ENCODE measurements at places on chromosomes 4 and X.

GRCh38 chr4:77593101-77593500 is 12.5 kb upstream of the CXCL13 start:
- no peak for DNase-seq

DNA sequence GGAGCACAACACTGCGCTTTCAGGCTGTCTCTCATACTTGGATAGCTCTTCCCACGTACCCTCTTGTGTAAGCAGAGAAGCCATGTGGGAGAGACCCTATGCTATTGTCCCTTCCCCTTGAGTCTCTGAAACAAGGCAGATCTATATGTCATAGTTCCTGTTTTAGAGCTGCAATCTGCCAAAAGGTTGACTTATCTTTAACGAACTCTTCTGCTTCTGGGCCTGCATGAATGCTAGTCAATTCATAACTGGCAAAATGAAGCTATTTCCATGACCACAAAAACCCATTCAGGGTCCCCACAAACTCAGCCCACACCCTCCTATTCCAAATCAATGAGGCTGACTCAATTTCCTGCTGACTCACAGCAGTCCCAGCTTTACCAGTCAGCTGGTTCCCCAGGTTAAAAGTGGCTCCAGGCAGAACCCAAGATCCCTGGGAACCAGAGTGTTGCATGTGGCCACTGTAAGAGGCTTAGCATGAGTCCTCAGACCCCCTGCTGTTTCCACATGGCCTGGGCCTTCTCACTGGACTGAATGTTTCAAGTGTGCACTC is 25.3 kb upstream of the SOD3 start:
- DNase-seq: peak; percentile 76

DNA sequence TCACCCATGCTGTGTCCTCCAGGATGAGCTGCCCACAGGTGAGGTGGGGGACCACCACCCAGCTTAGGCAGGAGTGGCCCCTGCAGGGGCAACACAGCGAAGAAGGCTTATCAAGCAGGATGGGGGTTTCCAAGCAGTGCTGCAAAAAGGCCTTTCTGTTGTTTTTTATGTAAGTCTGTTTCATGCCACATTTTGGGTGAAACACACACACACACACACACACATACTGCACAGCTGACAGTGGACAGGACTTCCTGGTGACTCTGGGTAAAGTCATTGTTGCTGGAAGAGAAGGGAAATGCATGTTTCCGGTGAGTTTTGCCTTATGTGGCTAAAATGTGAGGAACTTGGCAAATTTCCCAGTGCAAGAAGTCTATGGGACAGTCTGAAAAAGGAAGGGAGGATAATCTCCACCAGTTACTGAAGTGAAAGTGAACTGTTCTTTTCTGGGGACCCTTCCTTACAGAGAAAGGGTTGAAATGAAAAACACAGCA is 119.2 kb downstream of the IRF2 start:
- DNase-seq: peak; percentile 89

GRCh38 chr4:83010111-83010521 is 507 bp downstream of the LIN54 start:
- DNase-seq: peak; percentile 7

DNA sequence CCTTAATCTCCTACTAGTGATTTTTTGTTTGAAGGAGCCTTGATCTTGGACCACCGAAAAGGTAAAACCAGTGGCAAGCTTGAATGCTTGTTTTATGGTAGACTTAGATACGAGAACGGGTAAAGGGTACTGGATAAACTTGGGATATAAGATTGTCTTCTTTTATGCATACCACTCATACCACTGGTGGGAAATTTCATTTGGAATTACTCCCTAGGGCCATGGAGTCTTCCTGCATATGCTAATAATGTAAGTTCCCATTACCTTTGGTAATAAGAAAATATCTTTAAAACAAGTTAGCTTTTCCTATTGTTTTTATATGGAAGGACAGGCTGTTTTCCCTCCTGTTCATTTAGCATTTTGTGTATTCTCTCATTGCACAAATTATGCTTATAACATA is 11.7 kb downstream of the SMARCAD1 start:
- DNase-seq: no peak

- no peak for DNase-seq
Measured at GRCh38 chr4:144621681-144622080, 24.3 kb upstream of the HHIP start.

GRCh38 chr4:170226288-170226687 is 136.5 kb upstream of the AADAT start:
- DNase-seq: peak; percentile 30

DNA sequence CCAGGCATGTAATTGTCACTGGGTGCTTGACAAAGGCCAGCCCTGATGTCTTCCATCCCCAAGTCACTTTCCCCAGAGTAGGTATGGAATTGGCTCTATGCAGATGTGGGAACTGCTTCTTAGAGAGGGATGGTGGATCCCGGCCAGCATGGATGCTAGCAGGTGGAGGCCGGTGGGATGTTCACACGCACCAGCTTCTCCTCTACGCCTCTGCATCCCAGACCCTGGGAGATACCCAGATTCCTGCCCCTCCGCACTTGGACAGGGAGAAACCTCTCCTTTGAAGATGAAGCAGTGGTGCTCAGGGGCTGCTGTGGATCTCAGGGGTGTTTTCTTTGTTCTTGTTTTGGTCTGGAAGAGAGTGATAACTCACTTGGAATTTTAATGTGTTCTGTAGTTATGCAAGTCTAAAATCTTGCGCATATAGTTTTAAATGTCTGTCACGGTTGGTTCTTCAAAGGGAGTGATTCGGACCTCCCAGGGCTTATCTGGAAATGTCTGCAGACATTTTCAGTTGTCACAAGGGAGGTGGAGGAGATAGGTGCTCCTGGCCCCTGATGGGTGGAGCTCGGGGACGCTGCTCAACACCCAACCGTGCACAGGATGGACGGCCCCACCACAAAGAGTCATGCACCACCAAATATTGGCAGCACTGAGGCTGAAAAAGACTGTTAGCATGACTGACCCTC is 308.0 kb downstream of the DHRSX start:
- DNase-seq: no peak

DNA sequence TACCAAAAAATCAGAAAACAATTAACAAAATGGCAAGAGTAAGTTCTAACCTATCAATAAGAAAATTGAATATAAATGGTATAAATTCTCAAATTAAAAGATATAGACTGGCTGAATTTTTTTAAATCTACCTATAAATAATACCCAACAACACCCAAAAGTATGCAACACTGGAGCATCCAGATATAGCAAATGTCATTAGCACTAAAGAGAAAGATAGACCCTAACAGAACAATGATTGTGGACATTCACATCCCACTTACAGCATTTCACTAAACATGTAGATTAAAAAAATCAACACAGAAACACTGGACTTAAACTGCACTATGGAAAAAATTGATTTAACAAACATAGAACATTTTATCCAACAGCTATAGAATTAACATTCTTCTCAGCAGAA is 673.0 kb upstream of the GRID2 start:
- no peak for DNase-seq

- DNase-seq: no peak
Measured at GRCh38 chrX:85288992-85289723, 45.4 kb downstream of the ZNF711 start.

- peak; percentile 88 for DNase-seq
Measured at GRCh38 chr4:10018818-10019461, 2.4 kb downstream of the SLC2A9 start.

DNA sequence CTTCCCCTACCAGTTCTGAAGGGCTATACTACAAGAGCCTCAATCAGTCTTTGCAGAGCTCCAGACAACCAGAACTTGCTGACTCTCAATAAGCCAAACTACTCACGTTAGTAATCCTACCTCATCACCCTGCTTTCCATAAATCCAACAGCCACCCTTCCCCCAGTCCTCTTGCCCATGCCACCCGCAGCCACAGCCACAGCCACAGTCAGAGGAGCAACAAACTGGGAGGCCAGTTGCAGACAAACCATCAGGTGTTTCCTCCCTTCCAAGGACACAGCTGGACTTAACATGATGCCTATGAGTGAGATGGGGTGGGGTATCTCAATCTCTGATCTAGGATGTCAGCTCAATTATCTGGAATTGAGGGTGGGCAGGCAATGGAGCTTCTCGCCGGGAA is 1.0 kb downstream of the GABRA3 start:
- DNase-seq: no peak

DNA sequence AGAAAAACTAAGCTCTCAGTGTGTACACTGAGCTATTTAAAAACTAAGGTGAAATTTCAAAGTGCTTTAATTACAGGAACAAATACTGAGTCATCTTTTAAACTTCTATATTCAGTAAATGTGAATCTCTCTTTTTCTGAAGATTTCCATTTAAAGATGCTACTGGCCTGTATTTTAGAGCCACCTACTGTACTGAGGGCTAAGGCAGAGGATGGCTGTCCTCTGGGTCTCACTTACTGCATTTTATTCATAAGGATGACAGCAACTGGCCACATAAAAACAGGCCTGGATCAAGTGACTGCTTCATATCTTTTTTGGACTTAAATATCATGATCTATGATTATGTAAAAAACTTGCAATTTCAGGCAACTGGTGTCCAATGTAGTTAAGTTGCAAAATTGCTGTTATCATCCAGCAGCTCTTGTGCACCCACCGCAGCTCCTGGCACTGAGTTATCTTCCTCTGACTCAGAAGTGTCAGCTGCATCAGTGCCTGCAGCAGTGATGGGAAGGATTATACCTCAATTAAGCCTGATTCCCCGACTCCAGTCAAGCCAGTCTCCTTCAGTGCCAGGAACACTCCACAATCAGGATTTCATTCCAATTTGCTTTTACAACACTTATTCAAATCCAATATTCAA is 1073.7 kb downstream of the PDHA2 start:
- DNase-seq: peak; percentile 15

DNA sequence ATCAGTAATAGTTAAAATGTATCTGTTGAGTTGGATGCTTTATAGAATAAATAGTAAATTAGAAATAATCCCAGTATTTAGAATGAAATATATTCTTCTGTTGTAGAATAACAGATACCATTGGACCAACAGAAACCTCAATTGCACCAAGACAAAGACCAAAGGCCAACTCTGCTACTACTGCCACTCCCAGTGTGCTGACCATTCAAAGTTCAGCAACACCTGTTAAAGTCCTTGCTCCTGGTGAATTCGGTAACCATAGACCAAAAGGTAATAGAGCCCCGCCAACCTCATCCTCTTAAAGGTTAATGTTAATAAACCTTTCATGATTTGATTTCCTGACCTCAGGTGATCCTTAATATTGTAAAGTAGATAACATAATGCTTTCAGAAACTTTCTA is 73.8 kb downstream of the PAQR3 start:
- DNase-seq: no peak

GRCh38 chr4:181166742-181167399 is 1076.3 kb upstream of the TENM3 start:
- DNase-seq: no peak

GRCh38 chrX:130975947-130976346 is 72.9 kb upstream of the ENOX2 start:
- DNase-seq: peak; percentile 79

DNA sequence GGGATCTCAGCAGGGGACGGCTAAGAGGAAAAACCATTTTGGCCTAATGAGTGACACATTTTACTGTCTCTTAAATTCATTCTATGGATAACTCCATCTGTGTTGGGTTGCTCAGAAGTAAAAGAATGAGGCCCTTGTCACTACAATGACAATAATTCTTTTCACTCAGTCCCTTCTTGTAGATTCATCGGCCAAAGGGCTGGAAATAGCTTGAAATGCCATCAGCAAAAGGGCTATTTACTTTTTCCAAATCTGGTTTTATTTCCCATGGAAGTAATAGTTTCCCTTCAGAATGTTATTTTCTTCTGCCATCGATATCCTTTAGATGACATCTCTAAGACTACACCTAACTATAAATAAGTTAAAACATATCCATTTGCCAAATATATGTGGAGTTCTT is 7.4 kb downstream of the MEPE start:
- DNase-seq: no peak

GRCh38 chr4:112973750-112974251 is 75.7 kb upstream of the ANK2 start:
- no peak for DNase-seq

GRCh38 chr4:45596379-45597101 is 527.3 kb downstream of the GABRG1 start:
- DNase-seq: no peak

DNA sequence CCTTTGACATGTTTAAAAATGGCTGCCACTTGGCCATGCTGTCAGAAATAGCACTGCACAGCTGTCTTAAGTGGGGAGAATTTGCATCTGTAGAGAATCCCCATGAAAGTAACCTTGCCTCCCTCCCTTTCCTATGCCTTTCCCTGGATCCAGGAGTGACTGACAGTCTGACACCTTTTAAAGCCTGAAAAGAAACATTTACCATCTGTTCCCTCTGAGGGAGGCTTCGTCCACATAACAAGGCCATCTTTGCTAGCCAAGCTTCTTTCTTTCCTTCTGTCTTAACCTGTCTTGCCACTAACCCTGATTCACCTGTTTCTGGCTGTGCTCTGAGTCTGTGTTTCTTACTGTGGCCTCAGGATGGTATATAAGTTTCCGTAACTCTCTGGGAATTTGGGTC is 21.3 kb upstream of the AADAT start:
- DNase-seq: no peak

DNA sequence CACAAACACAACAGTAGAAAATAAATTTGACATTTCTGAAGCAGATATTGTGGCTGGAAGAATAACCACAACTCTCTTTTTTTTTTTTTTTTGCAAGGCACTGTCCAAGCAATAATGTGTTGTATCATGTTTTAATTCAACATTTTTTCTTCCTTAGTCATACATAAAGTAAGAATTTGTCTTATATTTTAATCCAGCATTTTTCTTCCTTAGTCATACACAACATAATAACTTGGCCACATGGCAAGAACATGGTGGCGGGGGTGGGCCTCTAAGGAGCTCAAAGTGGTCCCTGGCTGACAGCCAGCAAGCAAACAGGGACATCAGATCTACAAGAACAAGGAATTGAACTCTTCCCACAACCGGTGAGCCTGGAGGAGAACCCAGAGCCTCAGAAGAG is 20.2 kb downstream of the FBXW7 start:
- peak; percentile 53 for DNase-seq

- DNase-seq: no peak
Measured at GRCh38 chrX:130848763-130849162, 54.2 kb downstream of the ENOX2 start.

DNA sequence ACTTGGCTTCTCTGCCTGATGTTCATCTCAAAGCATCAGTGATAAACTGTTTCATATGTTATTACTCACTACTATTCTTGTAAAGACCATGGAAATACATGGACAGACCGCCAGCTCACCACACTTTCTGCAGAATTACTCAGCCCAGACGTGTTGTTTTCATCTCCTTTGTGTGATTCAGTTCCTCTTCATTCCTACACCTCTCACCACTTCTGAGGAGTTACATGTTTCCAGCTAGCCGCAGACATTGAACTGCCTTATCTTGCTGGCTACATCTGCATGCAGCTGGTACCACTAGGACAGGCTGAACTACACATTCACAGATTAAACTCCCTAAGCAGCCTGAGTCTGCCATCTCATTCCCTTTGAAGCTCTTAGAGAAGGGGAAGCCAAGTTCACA is 443.2 kb upstream of the FGF16 start:
- DNase-seq: peak; percentile 18

GRCh38 chr4:139954512-139954911 is 199.5 kb downstream of the MAML3 start:
- no peak for DNase-seq

- no peak for DNase-seq
Measured at GRCh38 chr4:76666944-76667532, 230.9 kb downstream of the SOWAHB start.

Data from PC-3 (cell line).